Activated CD4-positive, CD25-positive, alpha-beta regulatory T cell (primary cell): ENCODE measurements at places on chromosomes 3 and 15.

DNA sequence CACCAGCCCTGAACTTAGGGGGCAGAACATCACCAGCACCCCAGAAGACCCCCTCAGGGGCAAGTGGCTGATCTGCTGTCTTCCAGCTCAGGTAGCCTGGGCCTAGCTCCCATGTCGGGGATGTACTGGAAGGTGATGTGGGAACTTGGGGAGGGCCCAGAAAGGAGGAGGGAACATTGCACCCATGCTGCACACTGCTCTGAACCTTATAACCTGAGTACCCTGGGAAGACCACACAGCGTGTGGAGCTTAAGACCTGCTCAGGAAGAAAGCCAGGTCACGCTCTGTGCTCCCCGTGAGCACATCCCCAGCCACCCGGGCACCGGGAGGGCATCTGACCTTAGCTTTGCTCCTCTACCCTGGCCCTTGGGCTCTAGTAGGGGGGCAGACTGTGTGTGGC is 159.4 kb downstream of the ATP10A start:
- DNase-seq = no peak

DNA sequence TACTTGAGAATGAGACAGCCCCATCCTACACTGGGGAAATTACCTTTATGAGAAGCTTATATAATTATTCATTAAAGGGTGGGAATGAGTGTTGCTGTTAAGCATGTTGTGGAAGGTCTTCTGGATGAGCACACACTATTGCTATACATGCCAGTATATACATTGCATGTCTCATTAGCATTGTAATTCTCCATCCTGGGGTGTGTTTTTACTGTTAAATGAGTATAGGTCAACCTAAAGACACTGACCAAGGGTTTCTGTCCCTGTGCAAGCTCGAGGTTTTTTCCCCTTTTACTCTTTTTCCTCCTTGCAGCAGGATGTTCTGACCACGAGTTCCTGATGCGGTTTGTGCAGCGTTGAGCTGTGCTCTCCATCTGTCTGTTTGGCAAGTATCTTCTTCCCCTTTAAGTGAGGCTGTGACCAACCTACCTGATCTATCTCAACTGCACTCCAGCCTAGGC is 7.2 kb upstream of the IVD start:
- DNase-seq = no peak

DNA sequence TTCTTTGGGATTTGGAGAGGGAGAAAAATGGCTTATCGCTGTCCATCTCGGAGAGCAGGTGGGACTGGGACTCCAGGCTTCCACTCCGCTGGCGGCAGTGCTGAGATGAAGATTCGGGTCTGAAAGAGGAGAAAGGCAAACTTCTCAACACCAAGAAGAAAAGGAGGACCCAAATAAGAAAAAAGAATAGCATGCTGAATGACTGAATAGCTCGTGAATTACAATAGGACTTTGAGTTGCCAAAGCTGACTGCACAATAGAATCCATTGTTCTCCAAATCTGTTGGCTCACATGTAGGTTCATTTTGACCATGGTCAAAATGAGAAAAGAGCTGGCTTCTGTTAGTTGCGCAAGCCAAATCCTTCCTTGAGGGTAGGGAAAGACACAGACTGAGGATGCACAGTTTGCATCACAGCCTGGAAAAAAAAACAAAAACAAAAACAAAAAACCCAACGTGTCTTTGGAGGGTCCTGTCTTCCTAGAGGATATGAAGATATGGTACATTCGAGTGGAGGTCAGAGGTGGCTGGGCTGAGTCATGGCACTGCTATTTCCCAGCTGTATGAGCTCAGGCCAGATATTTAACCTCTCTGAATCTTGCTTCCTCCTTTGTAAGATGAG is 59.3 kb upstream of the LMOD3 start:
- no peak for DNase-seq

- DNase-seq = no peak
Observed at GRCh38 chr3:71713041-71713440, 12.2 kb downstream of the EIF4E3 start.

GRCh38 chr3:24494618-24495325 is at the start of gene THRB:
Gene THRB (minus strand): TSS chr3:24494850.
- no peak for DNase-seq

GRCh38 chr3:129936757-129937156 is 37.8 kb upstream of the TRH start:
- DNase-seq = no peak

DNA sequence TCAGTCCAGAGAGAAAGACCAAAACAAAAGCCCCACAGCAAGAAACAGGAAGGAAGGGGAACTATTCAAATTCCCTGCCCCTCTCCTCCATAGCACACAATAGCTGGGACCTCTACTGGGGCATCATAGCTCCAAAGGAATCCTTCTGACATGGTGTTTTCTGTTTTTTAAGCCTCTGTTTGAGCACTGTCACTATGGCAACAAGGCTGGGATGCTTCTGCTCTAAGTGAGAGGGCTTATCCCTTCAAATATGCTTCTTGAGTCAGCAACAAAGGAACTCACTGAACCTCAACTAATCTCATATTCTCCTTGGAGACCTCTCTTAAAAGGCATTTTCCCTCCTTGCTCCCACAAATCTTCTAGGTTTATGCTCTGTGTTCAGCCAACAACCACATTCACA is 40.5 kb downstream of the MYLK start:
- DNase-seq = no peak

- DNase-seq = no peak
Observed at GRCh38 chr3:178320456-178321351, 215.5 kb upstream of the KCNMB2 start.

GRCh38 chr15:90097475-90097874 is 4.8 kb downstream of the IDH2 start:
- peak; percentile 13 for DNase-seq

DNA sequence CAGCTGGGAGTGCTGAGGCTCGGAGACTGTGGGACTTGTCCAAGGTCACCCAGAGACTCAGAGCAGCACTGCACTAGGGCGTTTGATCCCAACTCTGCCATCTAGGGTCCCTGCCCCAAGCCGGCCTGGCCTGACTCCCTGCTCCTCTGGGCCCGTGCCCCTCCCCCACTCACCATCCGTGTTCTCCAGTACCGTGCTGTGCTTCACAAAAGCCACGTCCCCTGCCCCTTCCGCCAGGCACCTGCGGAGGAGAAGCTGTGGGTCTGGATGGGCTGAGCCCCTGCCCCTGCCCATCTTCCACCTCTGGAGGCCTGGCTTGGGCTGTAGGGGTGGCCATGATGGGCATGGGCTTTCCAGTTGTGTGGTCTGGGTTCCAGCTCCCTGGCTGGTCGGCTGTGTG is 8.4 kb downstream of the MELTF start:
- no peak for DNase-seq

DNA sequence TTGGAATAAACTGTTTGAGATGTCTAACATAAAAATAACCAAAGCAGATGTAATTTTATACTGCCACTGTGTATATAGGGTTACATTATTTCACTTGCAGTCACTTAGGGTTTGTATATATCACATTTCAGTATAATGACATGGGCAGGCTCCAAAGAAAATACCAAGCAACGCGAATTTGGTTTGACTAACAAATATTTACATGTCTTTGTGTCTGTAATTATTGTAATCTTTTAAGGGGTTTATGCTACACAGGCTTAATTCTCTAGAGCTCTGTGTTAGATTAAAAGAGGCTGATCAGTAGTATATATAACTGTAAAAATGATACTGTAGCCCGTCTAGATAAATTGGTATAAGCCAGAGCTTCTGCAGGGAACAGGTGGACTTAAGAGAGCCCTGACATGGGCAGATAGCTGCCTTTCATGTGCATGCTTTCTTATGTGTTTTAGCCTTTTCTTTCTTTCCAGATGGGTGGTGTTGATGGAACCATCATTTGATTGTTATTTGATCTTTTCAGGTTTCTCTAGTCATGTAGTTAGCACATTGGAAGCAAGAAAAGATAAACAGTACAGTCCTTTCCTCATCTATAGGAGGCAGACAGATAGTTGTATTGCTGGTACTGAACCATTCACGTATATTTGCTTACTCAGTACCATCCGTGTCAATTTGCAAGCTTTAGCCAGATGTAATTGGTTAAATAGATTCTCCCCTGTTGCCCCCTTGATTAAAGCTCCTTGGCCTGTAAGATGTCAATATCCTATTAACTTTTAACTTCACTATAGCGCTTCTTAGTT is 86.1 kb downstream of the GALK2 start:
- DNase-seq = no peak

- DNase-seq = no peak
Observed at GRCh38 chr3:88408935-88409334, 259.2 kb downstream of the C3orf38 start.
